M059J (cell line): ENCODE measurements at places on chromosomes 1 and 21. TPM values are rescaled to one million over a fixed set of nuclear protein-coding genes. Genes with fewer than 3 reads are reported as not detected.

DNA sequence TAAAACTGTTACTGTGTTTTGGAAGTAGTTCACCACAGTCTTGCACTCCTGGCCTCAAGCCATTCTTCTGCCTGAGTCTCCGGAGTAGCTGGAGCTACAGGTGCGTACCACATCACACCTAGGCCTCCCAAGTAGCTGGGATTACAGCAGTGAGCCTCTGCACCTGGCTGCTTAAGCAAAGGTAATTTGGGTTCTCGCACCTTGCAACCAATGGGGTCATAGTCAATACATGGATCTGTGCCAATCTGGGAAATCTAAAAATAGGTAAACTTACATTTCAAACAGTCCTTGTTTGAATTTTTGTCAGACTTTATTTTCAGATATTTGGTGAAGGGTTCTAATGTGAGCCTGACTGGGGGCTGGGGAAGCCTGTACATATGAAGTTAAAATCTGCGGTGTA lies 466.5 kb downstream of the PCP4 start:
- DNase-seq: no peak

DNA sequence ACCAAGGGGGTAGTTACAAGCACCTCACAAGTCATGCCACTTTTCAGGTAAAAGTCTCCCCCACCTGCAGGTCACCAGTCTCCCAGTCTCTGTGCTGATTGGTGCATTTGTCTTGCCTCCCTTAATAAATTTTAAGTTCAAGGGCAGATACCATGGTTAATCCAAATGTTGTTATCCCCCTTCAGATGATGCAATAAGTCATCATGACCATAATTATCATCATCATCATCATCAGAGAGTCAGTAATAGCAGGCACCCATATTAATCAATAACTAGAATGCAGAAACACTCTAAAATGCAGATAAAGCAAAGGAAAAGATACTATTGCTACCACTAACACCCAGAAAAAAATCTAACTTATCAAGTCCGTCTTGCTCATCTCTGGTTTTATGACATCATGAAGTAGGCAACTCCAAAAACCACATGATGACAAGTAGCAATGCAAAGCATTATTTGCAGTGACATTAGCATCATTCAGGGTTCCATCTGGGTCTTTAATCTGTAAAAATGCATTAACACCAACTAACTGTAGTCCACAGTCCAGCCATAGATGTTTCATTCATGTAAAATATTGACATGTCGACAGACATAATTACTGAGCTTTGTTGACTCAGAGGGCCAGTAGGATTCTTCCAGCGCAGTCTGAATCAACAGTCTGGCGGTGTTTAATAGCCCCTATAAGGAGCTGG lies 492.0 kb upstream of the RUNX1 start:
- no peak for DNase-seq

GRCh38 chr1:200626853-200627534 lies 6.4 kb upstream of the KIF14 start:
- no peak for DNase-seq

DNA sequence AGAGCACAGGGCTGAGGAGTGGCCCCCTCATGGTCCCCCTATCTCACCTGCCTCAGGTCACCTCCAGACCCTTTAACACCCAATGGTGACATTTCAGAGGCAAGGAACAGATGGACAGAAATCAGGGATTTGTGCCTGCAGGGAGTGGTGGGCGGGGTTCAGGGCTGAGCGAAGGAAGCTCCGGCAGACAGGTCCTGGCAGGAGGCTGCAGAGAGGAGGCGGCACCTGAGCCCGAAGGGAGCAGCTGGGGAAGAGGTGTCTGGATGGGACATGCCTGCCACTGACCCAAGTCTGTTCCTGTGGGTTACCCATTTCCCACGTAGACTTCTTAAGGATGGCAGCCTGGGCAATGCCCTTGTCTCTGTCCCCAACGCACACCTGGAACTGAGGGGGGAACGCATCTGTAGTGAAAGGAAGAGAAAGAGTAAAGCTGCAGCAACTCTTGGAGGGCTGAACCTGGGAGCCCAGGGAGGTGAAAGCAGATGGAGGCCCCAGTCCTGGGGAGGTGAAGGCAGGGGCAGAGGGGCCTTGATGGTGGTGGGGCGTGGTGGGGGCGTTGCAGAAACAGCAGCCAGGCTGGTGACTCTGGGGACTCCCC lies 61.6 kb upstream of the ADARB1 start:
- DNase-seq: no peak

GRCh38 chr1:42518908-42519307 lies 55.8 kb downstream of the CCDC30 start:
- DNase-seq: peak; percentile 3

- DNase-seq: no peak
Measured at GRCh38 chr1:51840182-51840581, 38.3 kb downstream of the NRDC start.

- no peak for DNase-seq
Measured at GRCh38 chr1:3404301-3404700, 50.2 kb upstream of the ARHGEF16 start.

DNA sequence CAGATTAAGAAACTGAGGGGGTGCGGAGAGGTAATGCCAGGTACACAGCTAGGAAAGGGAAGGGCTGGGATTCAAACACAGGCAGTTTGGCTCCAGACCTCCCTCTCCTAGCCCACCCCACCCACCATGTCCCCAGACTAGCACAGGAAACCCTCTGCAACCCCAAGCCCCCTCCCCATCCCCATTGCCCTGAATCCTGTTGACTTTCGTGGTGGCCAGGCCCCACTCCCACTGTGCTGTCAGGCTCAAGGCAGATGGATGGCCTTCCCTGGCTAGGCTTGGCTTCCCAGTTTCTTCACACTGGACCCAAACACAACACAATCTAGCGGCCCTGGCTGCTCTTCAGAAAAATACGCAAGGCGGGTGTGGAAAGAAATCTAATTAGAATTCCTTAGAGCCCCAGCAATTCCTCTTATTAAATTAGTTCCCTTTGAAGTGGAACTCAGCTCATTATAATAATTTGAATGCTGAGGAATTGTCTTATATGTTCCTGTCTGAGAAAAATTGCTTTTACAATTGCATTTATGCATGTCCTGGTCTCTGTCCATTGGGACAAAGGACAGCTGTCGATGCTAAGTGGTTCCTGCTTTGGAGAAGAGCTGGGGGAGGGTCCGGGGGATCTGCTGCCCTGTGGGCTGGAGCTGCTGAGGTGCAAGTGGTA lies 97.4 kb downstream of the SYF2 start:
- DNase-seq: no peak

GRCh38 chr1:30697571-30698376 lies 25.6 kb downstream of the MATN1 start:
- DNase-seq: peak; percentile 69

GRCh38 chr21:45391743-45392572 lies 13.0 kb upstream of the COL18A1 start:
- DNase-seq: no peak

DNA sequence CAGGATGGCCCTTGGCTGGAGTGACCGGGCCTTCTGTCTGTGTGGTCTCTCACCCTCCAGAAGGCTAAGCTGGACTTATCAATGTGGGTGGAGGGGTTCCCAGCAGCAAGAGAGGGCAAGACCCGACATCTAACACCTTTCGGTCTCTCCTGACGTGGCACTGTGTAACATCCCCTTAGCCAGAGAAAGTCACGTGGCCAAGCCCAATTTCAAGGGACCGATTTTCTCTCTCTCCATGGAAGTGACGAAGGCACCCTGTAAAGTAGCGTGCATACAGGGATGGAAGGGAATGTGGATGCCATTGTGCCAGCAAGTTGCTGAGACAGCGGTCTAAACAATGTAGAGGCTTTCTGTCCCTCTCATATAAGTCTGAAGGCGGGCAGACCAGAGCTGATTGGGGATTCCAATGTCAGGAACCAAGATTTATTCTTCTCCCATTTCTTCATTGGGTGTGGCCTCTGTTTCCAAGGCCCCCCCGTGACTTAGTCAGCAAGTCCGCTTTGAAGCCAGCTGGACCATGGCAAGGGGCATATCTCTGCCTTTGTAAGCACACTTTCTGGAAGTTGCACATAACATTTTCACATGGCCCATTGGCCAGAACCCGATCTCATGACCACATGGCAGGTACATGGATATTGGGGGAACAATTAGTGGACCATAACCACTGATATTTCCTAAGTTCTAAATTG lies 12.5 kb downstream of the MX1 start:
- no peak for DNase-seq

DNA sequence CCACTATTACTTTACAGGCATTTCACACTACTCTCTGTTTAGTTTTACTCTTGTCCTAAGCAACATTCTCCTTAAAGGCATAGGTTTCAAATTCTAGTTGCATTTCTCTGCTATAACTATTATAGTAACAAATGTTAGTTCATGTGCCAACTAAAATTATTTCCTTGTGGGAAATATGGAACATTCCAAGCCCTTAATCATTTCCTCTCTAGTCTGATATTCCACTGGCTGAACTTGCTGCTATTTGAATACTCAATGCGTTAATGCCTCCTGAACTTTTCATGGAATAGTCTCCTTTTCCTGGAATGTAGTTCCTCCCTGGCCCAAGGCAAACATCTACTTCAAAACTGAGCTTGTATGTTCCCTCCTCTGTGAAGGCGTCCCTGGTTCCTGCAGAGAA lies 19.3 kb upstream of the TBX19 start:
- DNase-seq: peak; percentile 60

The PLA2G2D gene
- not detected in 2 replicates for total RNA-seq

The MROH7 gene
- not detected in 2 replicates for total RNA-seq

The GCSAML gene
- total RNA-seq: 0.42 and 0.84 TPM in 2 replicates

The SON gene
- 251 and 714 TPM in 2 replicates for total RNA-seq

The CFAP74 gene
- total RNA-seq: not detected in 2 replicates
